ENCODE measurements at places on chromosomes 7 and 10. TPM values are rescaled to one million over a fixed set of nuclear protein-coding genes. Genes with fewer than 3 reads are reported as not detected.

DNA sequence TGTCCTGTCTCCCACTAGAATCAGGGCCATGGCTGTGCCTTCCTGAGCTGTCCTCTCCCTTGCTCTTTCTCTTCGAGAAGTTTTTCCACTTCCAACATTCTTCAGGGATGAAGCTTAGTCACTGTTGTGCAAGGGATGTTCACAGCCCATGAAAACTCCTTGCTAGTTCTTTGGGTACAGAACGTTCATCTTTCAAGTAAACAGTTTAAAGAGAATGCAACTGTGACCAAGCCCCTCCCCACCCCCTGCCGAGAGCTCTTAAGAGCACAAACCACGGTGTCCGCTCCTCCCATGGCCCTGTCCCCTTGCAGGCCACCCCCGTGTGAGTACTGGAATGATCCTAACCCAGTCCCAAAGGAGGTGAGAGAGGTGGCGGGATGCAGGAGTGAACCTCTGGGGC is 161.1 kb upstream of the RHEB start:
- H3K27me3 ChIP-seq, result no peaks in the 10 kb centered on the region
- no peak for DNase-seq
- no peak overlapping the region for H3K4me3 ChIP-seq
- no peaks in the 10 kb centered on the region for H3K36me3 ChIP-seq
- H3K4me1 ChIP-seq, result peaks cover 14% of the 10 kb centered on the region

DNA sequence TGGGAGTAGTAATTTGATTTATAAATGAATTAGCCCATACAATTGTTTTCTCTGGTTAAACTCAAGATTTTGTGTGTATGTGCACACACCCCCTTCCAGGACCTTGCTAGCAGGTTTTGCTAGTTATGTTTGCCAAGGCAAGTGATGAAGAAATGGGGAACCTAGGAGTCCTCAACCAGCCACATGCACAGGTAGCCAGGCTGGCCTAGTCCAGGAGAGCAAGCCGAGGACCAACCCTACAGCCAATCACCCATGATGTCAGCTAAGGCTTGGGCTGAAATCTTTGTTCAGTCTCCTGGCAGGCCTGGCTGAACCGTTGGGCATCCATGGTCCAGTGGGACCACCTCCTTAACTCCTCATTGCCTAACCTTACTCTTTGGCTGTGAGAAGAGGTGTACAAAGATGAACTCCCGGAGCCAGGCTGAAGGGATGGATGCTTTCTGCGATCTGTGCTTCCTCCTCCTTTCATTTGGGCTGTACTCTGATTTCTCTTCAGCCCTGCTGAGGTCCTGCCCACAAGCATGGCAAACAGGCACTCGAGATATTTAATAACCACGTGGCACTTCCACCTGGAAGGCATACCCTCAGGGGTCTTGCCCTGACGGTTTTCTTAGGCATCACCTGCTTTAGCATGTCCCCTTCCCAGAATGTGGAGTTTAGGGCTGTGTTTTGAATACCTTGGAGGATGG is 22.1 kb downstream of the HNRNPA2B1 start:
- no peak for DNase-seq
- H3K27me3 ChIP-seq, result no peaks in the 10 kb centered on the region
- no peaks in the 10 kb centered on the region for H3K36me3 ChIP-seq
- no peaks in the 10 kb centered on the region for H3K4me1 ChIP-seq

DNA sequence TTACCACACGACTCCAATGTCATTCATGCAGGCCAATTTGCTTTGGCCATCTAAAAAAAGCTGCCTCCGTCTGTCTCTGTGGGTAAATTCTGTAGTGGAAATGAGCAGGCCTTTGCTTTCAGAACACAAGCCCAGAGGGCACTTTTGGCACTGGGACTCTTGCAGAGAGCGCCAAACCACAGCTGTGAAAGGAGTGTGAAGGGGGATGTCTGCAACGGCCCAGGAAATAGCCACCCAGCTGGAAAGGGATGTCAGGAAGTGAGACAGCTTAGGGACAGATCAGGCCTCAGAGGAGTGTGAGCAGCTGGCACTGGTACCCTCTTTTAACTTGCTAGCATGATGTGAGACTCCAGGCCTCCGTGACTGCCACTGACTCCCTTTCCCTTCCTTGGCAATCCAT is 152.4 kb downstream of the DKK1 start:
- no peak for DNase-seq
- H3K36me3 ChIP-seq, result no peaks in the 10 kb centered on the region
- H3K27me3 ChIP-seq, result no peaks in the 10 kb centered on the region
- H3K27ac ChIP-seq, result no peak overlapping the region
- no peaks in the 10 kb centered on the region for H3K4me1 ChIP-seq
- no peak overlapping the region for H3K4me3 ChIP-seq

GRCh38 chr7:8321312-8321711 is 59.3 kb upstream of the ICA1 start:
- no peak overlapping the region for H3K4me3 ChIP-seq
- no peaks in the 10 kb centered on the region for H3K27me3 ChIP-seq
- H3K4me1 ChIP-seq, result no peaks in the 10 kb centered on the region
- DNase-seq, result no peak
- no peaks in the 10 kb centered on the region for H3K36me3 ChIP-seq

The AKR1C4 gene
- not detected for total RNA-seq

The HYAL4 gene
- total RNA-seq, result 0.10 TPM

The SPOCK2 gene
- total RNA-seq, result 6.5 TPM

The GAD2 gene
- total RNA-seq, result not detected

The CCDC186 gene
- total RNA-seq, result 26.0 TPM

The PRKAR2B gene
- 18.5 TPM for total RNA-seq

All from heart left ventricle (tissue), 16 donors.